ENCODE measurements at places on chromosomes 4 and X. TPM values are rescaled to one million over a fixed set of nuclear protein-coding genes. Genes with fewer than 3 reads are reported as not detected.

Gene NLGN3
- 0.67 TPM for total RNA-seq

Gene CCDC160
- not detected for total RNA-seq

Gene ANK2
- 20.7 TPM for total RNA-seq

Gene IKBKG
- 20.6 TPM for total RNA-seq

Gene RGS12
- total RNA-seq = 25.7 TPM

Gene UGT2A1
- not detected for total RNA-seq

Gene PDHA1
- total RNA-seq = 378 TPM

Gene HMGN5
- total RNA-seq = 6.1 TPM

Measured in colonic mucosa (tissue), 4 donors.